Activated naive CD4-positive, alpha-beta T cell treated with anti-CD3 and anti-CD28 coated beads, Interleukin-2, amount 50 U/mL, for 72 hours (primary cell): ENCODE measurements at places on chromosomes 6 and 20. TPM values are rescaled to one million over a fixed set of nuclear protein-coding genes. Genes with fewer than 3 reads are reported as not detected.

Gene ACTL10
- 1.2 TPM for total RNA-seq

Gene SLC35F1
- total RNA-seq, result not detected

Gene LY6G5C
- 1.8 TPM for total RNA-seq

Gene BACH2
- total RNA-seq, result 90.8 TPM

Gene GLP1R
- total RNA-seq, result 0.32 TPM

Gene THEMIS
- 50.8 TPM for total RNA-seq

Gene RHAG
- not detected for total RNA-seq

Gene LRRC73
- 0.12 TPM for total RNA-seq

Gene KCNK5
- 15.8 TPM for total RNA-seq

Gene FAM162B
- not detected for total RNA-seq

Gene TGM3
- total RNA-seq, result not detected

Gene SLA2
- total RNA-seq, result 33.7 TPM

Gene EXOC2
- 49.3 TPM for total RNA-seq

Gene SLC35D3
- not detected for total RNA-seq

Gene TRIM40
- not detected for total RNA-seq

Gene FAM217A
- not detected for total RNA-seq

Gene GHRH
- not detected for total RNA-seq

Gene MUCL3
- total RNA-seq, result not detected

Gene PKHD1
- not detected for total RNA-seq

Gene TMEM74B
- 8.3 TPM for total RNA-seq

Gene L3MBTL1
- 9.1 TPM for total RNA-seq

Gene C2
- 0.53 TPM for total RNA-seq

Gene UNC5CL
- 2.8 TPM for total RNA-seq

Gene ZNF165
- total RNA-seq, result 35.7 TPM

Gene MAD2L1BP
- total RNA-seq, result 38.4 TPM

Gene LPIN3
- total RNA-seq, result 5.1 TPM

Gene CST1
- not detected for total RNA-seq

Gene PPIL6
- total RNA-seq, result not detected

Gene ZC2HC1B
- not detected for total RNA-seq

Gene LKAAEAR1
- not detected for total RNA-seq

Gene DNMT3B
- 2.2 TPM for total RNA-seq

Gene RNF144B
- total RNA-seq, result 0.91 TPM

Gene CCM2L
- total RNA-seq, result not detected

Gene GJA10
- total RNA-seq, result not detected

Gene SLC22A2
- total RNA-seq, result not detected

Gene TNNC2
- total RNA-seq, result not detected

Gene ID4
- total RNA-seq, result not detected

Gene TPD52L1
- 1.6 TPM for total RNA-seq

Gene ASIP
- total RNA-seq, result not detected

Gene COL9A3
- not detected for total RNA-seq

Gene KHDC1
- total RNA-seq, result 4.0 TPM

Gene OPN5
- total RNA-seq, result not detected
